Stimulated activated CD8-positive, alpha-beta memory T cell treated with anti-CD3 and anti-CD28 coated beads, Interleukin-7, amount 100 ng/mL, for 1 hour (primary cell): ENCODE measurements at places on chromosomes 4 and X.

DNA sequence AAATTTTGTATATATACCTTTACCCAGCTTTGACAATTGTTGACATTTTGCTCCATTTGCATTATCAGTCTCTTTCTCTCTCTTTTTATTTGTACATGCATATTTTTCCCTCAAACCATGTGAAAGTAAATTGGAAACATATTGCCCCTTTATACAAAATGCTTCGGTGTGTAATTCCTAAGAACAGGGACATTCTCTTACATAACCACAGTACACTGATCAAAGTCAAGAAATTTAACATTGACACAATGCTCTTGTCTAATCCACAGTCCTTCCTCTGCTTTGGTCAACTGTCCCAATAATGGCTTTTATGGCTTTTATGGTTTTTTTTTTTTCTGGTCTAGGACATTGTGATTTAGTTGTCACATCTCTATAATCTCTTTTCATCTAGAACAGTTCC lies 9.5 kb upstream of the SMS start:
- DNase-seq: no peak

DNA sequence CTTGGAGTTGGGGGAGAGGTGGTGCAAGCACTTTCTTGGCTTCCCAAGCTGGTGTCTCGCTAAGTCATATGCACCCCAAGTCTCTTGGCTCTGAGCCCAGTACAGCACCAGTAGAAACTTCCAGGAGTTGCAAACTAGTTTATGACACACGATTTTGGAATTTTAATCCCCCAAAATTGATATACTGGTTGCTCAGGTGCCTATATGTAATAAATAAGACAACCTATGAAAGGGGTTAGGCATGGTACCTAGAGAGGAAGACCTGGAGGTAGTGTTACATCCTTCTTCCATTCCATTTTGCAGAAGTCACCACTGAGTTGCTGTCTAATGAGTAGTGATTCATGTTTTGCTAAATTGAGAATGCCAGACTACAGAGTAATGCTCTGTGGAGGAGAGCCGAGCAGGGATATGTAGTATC lies 4.3 kb upstream of the SLC4A4 start:
- DNase-seq: no peak

- DNase-seq: no peak
Measured at GRCh38 chr4:947491-947971, 15.3 kb downstream of the TMEM175 start.

DNA sequence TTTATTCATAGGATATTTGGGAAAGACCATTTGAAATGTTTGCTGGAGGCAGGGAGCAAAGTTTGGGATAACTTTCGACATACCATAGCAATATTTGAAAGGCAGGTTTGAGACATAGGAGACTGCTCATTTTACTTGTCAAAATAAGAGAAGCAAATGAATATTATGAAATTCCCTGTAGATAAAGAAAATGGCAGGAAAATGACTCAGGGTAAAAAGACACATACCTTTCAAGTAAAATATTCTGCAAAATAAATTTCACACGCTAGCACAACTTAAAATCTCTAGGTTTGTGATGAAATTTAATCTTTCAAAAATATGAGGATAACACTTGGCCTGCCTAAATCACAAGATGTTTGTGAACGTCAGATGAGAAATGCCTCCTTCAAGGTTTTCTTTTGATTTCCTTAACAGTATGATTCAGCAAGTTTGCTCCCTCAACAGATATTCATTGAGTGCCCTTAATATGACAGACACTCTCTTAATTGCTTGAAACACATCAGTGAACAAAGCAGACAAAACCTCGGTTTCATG lies 6.6 kb downstream of the TMEM156 start:
- DNase-seq: no peak

DNA sequence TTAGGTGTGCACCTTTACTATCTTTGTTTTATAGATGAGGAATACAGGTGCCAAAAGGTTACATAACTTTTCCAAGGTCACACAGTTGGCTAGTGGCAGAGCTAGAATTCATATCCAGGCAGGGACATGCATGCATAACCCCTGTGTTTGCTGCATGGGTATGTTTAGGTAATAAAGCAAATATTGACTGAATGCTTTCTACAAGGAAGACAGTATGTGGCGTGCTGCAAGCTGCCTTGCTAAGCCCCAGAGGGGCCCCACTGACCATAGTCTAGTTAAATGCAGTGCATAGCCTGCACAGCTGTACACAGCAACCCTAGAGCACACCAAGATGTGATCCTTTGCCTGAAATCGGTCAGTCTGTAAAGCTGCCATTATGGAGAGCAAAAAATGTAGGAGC lies 320.5 kb upstream of the IGFBP7 start:
- no peak for DNase-seq

- DNase-seq: no peak
Measured at GRCh38 chrX:38514016-38514854, 47.1 kb upstream of the TSPAN7 start.
